Vagina (tissue), 2 donors: ENCODE measurements at places on chromosomes 2 and 18. TPM values are rescaled to one million over a fixed set of nuclear protein-coding genes. Genes with fewer than 3 reads are reported as not detected.

- no peaks in the 10 kb centered on the region for H3K27me3 ChIP-seq
- no peaks in the 10 kb centered on the region for H3K36me3 ChIP-seq
- no peak overlapping the region for H3K27ac ChIP-seq
- peaks cover 22% of the 10 kb centered on the region for H3K4me1 ChIP-seq
- DNase-seq: no peak
Measured at GRCh38 chr2:163681745-163682144, 54.1 kb downstream of the FIGN start.

DNA sequence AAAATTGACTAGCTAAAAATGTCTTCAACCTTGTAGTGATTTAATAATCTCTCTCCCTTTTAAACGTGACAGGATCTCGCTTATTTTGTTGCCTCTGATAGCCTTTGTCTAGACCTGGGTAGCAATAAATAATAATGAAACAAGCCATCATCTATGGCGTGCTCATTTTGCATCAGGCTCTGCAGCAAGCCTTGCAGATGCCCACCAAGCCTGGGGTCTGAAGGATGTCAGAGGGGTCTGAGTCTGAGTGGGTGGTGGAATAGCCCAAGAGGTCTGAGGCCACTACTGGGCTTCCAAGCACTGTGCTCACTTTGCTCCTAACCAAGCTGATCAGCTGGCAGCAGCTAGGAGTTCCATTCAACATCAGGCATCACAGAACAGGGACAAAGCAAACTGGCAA lies 109.4 kb downstream of the GYPC start:
- no peaks in the 10 kb centered on the region for H3K4me1 ChIP-seq
- no peak overlapping the region for H3K4me3 ChIP-seq
- H3K27me3 ChIP-seq: no peaks in the 10 kb centered on the region
- no peaks in the 10 kb centered on the region for H3K36me3 ChIP-seq
- H3K27ac ChIP-seq: no peak overlapping the region

- peak; percentile 89 for DNase-seq
- no peaks in the 10 kb centered on the region for H3K36me3 ChIP-seq
- H3K27ac ChIP-seq: peak within 1 kb of the TSS; percentile 73
- peaks cover 22% of the 10 kb centered on the region for H3K4me1 ChIP-seq
Measured at GRCh38 chr2:182866461-182867406, at the start of gene FRZB. Gene FRZB (minus strand): TSS chr2:182866637. CDS start chr2:182866552, 85 bp downstream.

GRCh38 chr2:39094717-39095363 lies 26.0 kb downstream of the SOS1 start:
- H3K4me3 ChIP-seq: no peak overlapping the region
- no peak for DNase-seq

- H3K27me3 ChIP-seq: no peaks in the 10 kb centered on the region
- H3K4me3 ChIP-seq: no peak overlapping the region
- H3K4me1 ChIP-seq: no peaks in the 10 kb centered on the region
- H3K27ac ChIP-seq: no peak overlapping the region
- no peak for DNase-seq
Measured at GRCh38 chr2:44836174-44836573, 105.3 kb upstream of the SIX3 start.

GRCh38 chr18:45481821-45482220 lies 133.5 kb upstream of the SLC14A2 start:
- no peaks in the 10 kb centered on the region for H3K27me3 ChIP-seq
- H3K27ac ChIP-seq: no peak overlapping the region
- H3K4me1 ChIP-seq: no peaks in the 10 kb centered on the region

DNA sequence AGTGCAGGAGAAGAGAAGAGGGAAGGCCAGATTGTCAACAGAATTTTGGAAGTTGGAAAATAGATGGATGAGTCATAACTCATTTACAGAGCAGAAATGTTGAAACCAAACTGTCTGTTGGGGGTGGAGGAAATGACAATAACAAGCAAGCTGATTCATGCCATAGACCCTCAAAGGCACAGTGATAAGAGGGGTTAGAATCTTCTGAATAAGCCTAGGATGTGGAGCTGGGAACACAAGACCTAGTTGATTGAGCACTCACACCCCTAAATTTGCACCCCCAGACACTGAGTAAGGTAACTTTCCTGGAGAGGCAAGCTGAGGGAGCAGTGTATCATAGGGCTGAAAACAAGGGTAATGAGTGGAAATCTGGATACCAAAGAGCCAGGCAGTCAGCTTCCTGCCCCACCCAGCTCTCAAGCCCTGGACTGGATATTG lies 141.4 kb downstream of the SCG2 start:
- no peaks in the 10 kb centered on the region for H3K36me3 ChIP-seq
- H3K4me3 ChIP-seq: no peak overlapping the region
- no peak overlapping the region for H3K27ac ChIP-seq
- no peaks in the 10 kb centered on the region for H3K27me3 ChIP-seq
- peaks cover 6% of the 10 kb centered on the region for H3K4me1 ChIP-seq

Gene ARHGAP28
- 7.6 TPM for total RNA-seq

Gene TIGD1
- 1.2 TPM for total RNA-seq
